ENCODE measurements at places on chromosomes 3 and 15.
A peak's percentile ranks its signal among the peaks of the same experiment; 100 is the strongest.

DNA sequence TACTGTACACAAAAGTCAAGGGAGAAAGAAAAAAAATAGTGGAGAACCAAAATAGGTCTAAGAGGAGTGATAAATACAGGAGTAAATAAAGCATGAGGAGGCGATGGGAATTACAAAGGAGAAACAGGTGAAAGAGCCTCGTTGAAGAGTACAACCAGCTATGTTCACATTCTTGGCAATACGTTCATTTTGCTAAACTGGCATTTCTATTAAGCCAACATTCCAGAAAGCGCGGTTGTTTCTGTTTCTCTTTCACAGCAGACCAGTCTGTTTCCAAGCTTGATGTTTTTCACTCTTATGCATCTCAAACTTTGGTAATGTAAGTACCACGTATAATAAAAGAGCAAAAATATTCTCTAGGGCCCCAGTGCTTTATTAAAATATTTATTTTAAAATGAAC lies 74.5 kb downstream of the NSUN3 start:
- DNase-seq: no peak

DNA sequence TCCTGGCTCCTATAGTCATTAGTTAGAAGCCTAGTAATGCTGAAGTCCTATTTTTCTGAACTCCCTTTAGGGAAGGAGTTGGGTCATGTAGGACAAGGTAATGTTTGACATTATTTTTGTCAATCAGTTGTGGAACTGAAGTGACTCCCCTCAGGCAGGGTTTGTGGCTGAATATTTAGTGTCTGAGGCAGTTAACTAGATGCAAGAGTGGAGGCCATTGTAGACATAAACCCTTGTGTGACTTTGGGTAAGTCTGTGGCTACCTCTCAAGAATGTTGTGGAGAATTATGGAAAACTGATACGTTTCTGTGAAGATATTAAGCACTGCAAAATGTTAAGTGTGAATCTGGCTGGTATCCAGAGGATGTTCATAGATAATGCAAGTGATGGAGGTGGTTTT lies 125.2 kb upstream of the PHLDB2 start:
- DNase-seq: no peak

DNA sequence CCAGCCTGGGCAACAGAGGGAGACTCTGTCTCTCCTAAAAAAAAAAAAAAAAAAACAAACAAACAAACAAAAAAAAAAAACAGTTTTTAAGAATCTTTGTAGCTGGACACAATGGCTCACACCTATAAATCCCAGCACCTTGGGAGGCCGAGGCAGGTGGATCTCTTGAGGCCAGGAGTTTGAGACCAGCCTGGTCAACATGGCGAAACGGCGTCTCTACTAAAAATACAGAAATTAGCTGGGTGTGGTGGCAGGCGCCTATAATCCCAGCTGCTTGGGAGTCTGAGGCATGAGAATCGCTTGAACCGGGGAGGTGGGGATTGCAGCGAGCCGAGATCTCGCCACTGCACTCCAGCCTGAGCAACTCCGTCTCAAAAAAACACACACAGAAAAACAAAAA lies 53.1 kb downstream of the KLHL25 start:
- DNase-seq: no peak

DNA sequence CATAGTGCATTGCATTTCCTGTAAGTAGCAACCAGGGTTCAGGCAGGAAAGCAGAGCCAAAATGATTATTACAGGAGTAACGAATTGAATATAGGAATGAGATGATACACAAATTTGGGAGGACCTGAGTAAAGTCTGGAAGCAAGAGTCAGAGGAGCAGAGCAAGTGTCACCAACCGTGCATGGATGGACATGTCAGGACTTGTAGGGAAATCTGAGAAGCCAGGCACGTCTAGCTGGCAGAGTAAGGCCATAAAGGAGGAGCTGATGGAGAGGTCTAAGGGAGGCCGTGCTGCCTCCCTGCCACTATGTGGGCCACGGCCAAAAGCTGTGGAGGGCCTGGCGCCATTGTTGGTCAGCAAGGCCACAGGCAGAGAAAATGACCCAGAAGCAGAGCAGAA lies 22.4 kb downstream of the GJD2 start:
- no peak for DNase-seq

DNA sequence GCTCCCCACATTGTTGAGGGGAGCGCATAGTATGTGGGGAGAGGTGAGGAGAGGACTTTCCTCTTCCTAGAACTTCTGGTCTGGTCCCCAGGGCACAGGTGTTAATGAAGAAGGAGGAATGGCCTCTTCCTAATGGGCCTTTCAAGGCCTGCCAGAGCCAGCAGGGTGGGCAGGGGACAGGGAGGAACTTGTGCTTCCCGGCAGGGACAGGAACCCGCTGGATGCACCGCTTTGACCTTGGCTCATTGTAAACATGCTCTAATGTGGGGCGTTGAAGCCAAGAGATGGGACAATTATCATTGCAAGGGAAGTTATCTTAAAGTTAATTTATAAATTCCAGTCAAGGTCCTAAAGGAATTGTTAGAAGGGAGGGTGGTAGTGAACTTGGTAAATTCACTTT lies 21.0 kb upstream of the CHRNB4 start:
- no peak for DNase-seq

DNA sequence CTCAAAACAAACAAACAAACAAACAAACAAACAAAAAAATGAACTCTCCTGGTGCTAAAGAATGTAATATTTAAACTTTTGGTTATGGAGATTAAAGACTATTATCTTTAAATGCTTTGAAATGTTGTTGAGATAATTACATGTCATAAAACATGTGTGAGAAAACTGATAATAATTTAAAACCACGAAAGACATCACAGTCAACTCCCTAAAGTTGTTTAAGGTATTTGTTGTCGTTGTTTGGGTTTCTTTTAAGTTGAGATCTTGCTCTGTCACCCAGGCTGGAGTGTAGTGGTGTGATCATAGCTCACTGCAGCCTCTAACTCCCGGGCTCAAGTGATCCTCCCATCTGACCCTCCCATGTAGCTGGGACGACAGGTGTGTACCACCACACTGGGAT lies 12.0 kb downstream of the EFCAB12 start:
- DNase-seq: no peak

DNA sequence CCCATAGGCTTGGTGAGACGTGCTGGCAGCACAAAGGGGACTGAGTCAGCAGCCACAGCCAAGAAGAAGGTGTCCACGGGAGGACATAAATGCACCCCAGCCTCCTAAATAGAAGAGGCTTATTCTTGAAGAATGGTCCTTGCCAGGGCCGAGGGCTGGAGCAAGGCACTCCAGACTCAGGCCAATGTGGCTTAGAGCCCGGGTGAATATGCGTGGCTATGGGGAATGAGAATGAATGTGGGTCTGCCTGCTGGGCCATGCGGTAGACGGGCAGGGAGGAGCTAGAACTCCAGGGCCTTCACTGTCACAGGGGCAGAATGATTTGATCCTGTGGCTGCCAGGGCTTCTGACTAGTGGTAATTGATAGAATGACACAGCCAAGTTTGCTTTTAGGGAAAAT lies 34.0 kb downstream of the DHX30 start:
- no peak for DNase-seq

DNA sequence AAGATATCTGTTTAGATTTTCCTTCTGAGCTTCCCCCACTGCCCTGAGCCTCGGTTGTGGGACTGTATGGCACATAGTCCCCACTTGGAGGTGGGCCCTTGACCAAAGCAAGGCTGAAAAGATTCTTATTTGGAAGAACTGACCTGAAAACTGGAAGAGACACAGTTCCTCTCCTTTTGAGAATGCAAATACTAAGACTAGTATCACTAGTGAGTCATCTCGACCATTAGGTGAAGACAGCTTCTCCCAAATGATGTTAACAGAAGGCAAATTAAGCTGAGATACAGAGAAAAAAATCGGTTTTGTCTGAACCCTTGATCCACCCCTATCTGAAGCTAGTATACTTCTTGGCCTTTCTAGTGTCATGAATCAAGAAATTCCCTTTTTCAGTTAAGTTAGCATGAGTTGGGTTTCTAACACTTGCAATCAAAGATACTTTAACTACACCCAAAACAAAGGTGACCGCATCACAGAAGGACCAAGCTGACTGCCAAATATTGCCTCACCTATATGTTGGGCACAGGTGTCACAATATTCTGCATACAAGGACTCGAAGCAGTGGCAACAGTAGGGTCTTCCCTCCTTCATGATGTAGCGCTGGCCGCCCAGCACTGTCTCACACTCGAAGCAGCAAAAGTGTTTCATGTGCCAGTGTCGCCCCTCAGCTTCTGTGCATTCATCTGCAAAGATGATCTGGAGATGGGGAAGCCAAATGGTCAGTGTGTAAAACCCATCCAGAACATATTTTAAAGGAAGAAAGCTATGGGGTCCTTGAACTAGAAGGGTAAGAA lies 72.4 kb downstream of the PRICKLE2 start:
- no peak for DNase-seq

DNA sequence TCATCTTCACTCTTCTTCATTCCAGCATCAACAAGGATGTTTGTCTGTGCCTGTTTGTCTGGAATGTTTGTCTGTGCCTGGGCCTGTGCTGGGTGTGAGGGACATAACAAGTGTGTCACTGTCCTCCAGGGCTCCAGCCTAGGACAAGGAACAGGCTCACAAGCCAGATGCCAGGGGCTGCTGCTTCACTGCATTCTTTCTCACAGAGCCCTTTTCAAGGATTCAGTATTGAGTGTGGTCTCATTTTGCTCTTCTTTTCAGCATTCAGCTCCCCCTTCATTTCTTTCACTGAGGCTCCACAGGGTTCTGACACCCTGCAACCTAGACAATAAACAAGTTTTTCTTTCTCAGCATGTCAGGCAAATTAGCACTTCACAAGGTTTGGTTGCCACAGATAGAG lies 43.6 kb upstream of the KY start:
- DNase-seq: no peak

- no peak for DNase-seq
Observed at GRCh38 chr15:29590701-29591100, 231.6 kb downstream of the TJP1 start.

- no peak for DNase-seq
Observed at GRCh38 chr3:151283907-151284461, 5.6 kb upstream of the P2RY14 start.

- no peak for DNase-seq
Observed at GRCh38 chr3:160069986-160070385, 81.4 kb downstream of the IL12A start.

GRCh38 chr3:46849686-46850467 lies 13.4 kb downstream of the MYL3 start:
- DNase-seq: no peak

DNA sequence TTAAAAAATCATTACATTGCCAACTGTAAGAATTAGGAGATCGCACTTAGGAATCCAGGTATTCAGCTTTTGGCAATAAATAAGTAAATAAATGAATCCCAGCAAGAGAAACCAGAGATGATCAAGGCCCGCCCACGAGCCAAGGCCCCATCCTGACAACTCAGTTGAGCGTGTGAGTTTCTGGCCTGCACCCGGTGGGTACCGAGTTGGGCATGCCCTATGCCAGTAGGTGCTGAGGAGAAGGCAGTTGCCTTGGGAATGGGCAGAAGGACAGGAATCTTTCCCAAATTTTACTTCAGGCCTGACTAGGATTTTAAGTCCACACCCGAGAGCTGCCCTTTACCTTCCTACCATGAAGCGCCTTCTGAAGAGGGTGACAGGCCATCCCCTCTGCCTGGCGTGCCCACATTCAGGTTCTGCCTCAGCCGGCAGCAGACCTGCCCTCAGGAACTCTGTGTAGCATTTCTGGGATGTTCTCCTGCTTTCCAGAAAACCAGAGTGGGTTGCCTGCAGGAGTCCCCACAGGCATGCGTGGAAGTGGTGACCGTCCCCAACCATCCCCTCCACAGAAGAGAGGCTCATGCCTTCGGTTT lies 99.3 kb upstream of the ALDH1A3 start:
- DNase-seq: no peak

DNA sequence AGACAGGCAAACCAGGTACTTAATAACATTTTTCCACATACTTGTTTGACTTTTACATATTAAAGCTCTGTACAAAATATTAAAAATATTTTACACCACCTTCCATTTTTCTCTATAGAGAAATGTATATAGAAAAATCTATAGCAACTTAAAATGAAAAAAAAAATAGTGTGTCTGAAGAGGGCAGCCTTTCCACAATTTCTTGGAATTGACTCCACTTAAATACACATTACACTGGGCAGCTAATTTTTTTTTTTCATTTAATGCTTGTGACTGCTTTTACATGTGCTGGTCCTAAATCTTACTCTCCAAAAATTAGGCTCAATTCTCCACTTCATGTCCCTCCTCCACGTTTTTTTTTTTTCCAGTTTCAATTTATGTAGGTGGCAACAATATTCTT lies 427.0 kb upstream of the RBMS3 start:
- no peak for DNase-seq

DNA sequence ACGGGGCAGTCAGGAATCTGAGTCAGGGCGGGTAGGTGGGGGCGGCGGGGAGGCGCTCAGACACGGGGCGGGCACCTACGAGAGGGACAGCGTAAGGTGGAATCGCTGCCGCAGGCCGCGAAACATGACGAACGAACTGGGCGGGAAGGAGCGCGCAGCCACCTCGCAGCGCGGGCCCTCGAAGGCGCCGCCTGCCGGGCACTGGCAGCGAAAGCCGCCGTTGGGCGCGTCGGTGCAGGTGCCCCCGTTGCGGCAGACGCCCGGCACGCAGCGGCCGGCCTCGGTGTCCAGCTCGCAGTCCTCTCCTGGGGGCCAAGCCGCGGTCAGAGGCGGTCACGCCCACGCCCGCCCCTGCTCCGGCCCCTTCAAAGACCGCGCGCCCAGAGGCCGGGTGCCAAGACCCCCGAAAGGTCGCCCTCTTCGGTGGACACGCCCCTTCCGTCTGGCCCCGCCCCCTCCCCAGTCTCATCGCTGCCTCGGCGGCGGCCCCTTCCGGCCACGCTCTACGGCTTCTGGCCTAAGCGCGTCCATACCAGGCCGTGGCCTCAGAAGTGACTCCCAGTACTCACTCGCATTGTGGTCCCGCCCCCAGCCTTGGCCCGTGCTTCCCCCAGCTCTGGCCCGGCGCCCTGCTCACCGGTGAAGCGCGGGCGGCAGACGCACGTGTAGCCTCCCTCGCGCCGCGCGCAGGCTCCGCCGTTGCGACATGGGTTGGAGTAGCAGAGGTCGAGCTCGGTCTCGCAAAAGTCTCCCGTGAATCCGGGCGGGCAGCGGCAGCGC lies 6.4 kb downstream of the CELSR3 start:
- DNase-seq: peak; percentile 76

DNA sequence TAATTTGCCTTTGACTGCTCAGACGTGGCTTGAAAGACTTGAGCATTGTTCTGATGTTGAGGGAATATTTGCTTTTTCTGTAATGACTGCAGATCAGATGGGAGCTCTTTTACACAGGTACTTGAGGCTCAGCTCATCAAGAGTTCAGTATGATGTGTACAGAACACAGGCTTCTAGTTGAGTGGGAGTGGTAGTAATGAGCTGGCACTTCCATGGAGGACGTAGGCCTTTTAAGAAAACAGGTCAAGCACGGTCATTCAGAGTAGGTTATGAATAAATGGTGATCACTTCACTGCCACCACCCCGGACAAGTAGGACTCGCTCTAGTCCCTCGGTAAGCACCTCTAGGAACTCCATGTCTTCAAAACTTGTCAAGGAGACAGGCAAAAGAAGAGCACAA lies 8.8 kb downstream of the EMC4 start:
- no peak for DNase-seq

DNA sequence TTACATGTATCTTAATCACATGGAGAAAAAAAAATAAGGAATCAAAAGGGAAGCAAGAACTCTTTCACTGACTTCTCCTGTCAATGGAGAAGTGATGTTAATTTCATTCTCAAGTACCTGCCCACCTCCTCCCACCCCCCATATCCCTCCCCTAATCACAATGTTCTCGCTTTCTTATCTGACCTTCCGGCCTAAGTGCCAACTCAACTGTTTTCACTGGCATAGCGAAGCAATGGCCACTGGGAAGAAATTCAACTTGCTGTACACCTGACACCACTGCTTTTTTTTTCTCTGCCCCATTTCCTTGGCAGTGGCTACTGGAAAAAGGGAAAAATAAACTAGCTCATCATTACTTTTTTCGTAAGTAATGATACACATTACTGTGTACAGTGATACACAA lies 3.8 kb downstream of the SGO1 start:
- no peak for DNase-seq
